ENCODE measurements at places on chromosomes 7 and 10.

DNA sequence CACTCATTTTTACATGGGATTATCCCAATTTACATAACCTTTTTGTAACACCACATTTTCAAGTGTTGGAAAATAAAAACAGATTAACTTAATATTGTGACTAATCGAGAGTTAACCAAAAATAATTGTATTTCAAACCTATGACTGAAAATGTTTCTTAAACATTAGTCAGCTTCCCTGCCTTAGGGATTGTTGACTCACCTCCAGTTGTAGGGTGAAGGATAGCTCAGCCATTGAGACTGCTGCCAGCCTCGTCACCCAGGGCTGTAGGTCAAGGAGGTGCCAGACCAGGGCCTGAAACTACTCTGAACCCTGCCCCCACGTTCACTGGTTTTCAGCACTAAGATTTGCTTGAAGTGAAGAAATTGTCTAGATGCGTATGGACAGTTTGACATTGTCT, 351.2 kb downstream of the GFRA1 start:
- no peak for DNase-seq

DNA sequence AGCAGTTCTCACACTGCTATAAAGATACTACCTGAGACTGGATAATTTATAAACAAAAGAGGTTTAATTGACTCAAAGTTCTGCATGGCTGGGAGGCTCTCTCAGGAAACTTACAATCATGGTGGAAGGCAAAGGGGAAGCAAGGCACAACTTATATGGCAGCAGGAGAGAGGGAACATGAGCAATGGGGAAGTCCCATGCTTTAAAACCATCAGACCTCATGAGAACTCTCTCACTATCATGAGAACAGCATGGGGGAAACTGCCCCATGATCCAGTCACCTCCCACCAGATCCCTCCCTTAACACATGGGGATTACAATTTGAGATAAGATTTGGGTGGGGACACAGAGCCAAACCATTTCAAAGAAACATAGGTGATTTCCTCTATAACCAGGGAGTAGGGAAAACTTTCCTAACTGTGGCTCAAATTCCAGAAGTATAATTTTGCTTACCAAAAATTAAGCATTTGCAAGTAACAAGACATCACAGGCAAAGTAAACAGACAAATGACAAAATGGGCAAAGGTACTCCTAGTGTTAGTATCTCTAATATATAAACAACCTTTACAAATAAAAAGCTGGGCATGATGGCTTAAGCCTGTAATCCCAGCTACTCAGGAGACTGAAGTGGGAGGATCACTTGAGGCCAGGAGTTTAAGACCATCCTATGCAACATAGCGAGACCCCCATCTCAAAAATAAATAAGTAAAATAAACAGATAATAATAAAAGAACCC, 88.0 kb downstream of the KBTBD2 start:
- no peak for DNase-seq

DNA sequence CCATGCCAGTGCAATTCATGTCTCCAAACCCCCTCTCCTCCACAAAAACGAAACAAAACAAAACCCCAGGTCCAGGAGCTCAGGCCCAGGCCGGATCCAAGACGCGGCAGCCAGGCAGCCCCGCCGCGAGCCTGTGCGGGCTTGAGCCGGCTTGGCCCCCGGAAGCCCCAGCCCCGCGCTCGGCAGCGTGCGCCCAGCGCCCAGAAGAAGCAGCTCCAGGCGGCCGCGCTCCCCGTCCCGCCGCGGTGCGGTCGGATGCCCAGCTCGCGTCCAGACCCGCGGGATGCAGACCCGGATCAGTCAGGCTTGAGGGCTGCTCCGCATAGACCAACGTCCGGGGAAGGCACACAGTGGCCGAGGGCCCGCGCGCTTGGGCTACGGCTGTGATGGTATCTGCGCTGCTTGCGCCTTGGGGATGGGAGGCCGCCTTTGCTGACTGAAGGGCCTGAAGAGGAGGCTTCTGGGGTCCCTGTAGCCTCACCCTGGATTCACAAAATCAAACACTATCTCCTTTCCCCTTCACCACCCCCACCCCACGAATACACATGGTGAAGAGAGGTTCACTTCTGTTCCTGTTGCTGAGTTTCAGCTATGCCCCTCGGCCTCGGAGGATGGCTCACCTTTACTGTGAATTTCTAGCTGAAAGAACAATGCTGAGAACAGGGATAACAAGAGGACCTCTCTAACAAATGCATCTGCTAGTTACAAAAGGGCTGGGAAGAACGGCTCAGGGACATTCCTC, 79.9 kb upstream of the EN2 start:
- DNase-seq: no peak

GRCh38 chr10:70893227-70894006, 5.1 kb upstream of the PCBD1 start:
- no peak for DNase-seq

GRCh38 chr10:23324351-23324750, 20.2 kb downstream of the C10orf67 start:
- DNase-seq: no peak

DNA sequence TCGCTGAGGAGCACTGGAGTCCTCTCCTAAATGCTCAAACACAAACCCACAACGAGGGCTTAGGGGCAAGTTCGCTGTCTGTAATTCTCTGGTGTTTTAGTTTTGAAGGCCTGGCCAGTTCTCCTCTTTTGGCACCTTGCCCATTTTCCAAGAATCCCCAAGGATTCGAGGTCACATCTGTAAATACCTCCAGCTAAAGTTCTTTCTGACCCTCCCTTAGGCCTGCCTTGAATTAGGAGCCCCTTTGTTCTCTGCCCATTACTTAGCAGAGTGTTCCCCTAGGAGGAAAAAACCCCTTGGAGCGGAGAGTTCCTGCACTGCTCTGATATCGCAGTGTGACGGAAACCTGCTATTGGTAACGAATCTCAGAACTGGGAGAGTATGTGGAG, 743 bp upstream of the PYROXD2 start:
- DNase-seq: no peak

GRCh38 chr7:31811650-31812461, 124.8 kb downstream of the PPP1R17 start:
- DNase-seq: no peak

GRCh38 chr7:110051372-110051771, 1039.6 kb upstream of the LRRN3 start:
- no peak for DNase-seq

DNA sequence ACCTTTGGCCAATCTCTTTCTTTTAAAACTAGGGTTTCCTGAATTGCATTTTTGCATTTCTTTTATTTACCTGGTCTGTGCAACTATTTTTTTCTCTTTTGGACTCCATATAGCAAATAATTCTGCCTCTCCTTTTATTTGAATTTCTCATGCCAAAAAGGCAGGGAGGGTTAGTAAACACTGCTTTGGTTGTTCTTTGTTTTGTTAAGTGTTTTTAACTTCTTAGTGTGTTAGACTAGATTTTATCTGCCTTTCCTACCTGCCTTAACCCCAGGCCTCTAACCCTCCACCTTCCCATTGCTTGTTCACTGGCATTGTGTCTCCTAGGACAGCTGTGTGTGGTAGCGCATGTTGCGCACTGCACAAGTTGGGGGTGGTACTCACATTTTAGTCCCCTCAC, 18.1 kb downstream of the ZMIZ1 start:
- DNase-seq: no peak

DNA sequence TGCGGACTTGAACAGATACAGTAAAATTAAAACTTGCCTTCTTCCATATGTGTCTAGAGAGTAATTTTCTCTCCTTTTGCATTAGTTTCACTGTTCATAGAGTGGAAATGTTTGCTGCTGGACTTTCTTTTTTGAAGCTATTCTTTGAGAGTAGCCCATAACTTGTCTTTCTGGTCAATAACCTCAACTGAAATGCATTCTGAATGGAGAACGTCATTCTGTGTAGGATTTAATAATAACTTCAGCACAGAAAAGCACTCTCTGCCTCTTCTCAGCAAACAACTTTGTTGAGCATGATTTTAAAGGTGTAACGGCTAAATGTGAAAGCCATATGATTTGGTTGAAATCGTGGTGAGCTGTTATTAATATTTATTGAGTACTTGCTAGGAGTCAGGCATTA, 111.8 kb downstream of the CUX1 start:
- DNase-seq: no peak

DNA sequence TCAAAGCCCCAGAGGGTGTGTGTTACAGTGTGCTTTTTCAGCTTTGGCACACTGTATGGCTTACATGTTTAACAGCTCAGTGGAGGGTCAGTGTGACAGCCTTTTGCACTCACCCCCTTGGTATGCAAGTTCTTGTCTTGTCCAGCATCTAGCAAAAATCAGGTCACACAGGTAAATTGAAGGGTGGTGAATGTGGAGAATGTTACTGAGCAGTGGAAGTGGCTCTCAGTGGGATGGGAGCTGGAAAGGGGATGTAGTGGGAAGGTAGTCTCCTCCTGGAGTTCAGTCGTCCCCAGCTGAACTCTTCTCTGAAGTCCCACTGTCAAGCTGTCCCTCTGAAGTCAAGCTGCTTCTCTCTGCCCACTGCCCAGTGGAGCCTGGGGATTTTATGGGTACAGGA, 21.0 kb upstream of the C10orf90 start:
- no peak for DNase-seq

DNA sequence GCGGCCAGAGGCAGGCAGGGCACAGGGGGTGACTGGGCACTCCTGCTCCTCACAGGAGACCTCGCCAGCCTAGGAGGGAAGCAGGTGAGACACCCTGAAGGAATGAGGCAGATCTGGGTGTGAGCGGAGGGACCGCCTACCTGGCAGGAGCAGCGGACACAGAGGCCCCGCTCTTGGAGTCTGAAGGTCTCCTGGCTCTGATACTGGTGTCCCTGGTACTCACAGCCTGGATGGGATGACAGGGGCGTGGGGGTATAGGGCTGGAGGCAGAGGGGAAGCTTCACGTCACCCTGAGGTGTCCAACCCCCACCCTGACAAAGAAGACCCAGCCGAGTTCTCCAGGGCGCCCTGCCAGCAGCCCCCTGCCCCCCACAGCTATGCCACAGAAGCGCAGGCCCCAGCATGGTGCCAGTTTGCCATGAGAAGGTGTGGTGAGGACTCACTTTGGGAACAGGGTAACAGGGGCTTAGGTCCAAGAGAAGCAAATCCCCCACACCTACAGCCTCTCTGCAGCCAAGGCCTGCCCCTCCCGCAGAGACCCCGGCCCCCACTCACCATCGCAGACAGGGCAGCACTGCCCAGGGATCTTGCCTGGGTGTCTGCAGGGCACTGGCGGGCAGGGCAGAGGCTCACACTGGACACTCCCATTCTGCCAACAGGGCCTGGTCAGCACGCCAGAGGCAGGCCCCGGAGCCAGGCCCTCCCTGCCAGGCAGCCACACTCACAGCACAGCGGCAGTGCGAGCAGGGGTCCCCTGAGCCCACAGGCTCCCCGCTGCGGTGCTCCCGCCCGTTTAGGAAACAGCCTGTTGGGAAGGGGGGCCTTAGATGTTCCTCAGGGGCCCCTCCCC, 17.0 kb downstream of the KCP start:
- DNase-seq: no peak

GRCh38 chr7:33050535-33051318, 11.8 kb downstream of the NT5C3A start:
- DNase-seq: peak; percentile 42

DNA sequence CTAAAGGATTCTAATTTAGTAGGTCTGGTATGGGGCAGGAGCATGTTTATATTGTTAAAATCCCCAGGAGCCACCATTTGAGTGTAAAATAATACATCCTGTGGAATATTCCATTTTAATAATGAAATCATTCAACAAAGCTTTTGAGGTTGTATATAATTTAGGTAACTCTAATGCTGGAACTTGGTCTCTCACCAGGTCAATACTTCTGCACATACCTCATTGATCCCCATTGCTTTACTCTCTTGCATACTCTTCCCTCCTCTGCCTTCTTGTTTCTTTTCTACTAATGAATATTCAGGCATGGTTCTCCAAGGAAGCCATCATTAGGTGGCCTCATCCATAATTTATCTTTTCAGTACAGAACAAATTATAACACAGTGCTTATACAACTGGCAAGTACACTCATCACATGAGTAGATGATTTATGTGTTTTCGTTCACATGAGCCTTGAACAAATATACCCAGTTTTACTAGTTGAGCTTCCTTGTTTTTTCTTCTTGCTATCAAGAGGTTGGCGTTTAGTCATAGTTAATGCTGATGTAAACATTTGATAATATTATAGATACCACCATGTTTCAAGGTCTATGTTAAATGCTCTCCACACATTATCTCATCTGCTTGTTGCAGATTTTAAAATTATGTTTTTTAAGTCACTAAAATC, 7.2 kb downstream of the PALS2 start:
- DNase-seq: no peak

GRCh38 chr7:154631162-154631561, 371.8 kb downstream of the PAXIP1 start:
- no peak for DNase-seq

All from CD4-positive, alpha-beta T cell treated with Interleukin-6 for 4 hours (primary cell).